NCI-H1105 (cell line): ENCODE measurements at places on chromosomes 3 and 15.

GRCh38 chr3:31981206-31982181, at the start of the genes OSBPL10 and ZNF860:
OSBPL10 (minus strand) TSS chr3:31981262; CDS start chr3:31981179, 83 bp downstream.
ZNF860 (plus strand) TSS chr3:31981750; CDS start chr3:31989080, 7,330 bp downstream.
- no peak for DNase-seq

- no peak for DNase-seq
Observed at GRCh38 chr3:71194785-71195184, 388.7 kb downstream of the FOXP1 start.

- DNase-seq = no peak
Observed at GRCh38 chr15:88447206-88447605, 20.0 kb downstream of the MRPL46 start.

GRCh38 chr15:57591237-57591821, 375 bp upstream of the MYZAP start:
- no peak for DNase-seq

GRCh38 chr3:126970101-126970500, 12.8 kb upstream of the PLXNA1 start:
- no peak for DNase-seq

DNA sequence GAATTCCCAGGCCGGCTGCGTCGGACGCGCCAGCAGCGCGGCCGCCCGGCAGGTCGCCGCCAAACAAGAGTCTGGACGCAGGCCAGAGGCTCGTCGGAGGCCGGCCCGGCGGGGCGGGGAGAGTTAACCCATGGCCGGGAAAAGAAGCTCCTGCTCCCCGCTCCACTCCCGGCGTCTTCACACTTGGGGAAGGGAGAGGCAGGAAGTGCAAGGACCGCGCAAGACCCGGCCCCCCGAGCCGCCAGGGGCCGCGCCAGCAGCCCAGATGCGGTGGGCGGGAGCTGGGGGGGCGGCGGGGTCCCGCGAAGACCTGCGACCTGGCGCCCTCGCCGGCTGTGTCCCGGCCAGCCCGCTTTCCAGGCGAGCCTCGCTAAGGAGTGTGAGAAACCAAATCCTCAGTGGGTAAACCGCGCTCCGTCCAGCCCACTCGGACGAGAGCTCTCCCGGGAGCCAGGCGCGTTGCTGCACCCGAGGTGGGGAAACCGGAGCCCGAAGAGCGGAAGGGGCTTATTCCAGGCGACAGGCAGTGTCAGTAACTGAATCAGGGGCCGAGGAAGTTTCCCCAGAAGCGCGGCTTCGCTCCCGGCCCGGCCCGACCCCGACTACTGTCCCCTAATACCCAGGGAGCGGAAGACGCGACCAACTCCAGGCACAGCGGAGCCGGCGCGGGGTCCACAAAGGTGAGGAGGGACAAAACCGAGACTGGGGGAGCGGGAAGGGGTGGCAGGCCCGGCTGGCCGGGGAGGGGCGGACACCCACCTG, 721 bp downstream of the ADAMTS7 start:
- peak; percentile 9 for DNase-seq

- no peak for DNase-seq
Observed at GRCh38 chr15:93497291-93497690, 408.3 kb upstream of the RGMA start.

GRCh38 chr3:158313338-158313927, 203.5 kb downstream of the RSRC1 start:
- peak; percentile 63 for DNase-seq

- DNase-seq = no peak
Observed at GRCh38 chr3:36561601-36562000, 181.3 kb downstream of the STAC start.

DNA sequence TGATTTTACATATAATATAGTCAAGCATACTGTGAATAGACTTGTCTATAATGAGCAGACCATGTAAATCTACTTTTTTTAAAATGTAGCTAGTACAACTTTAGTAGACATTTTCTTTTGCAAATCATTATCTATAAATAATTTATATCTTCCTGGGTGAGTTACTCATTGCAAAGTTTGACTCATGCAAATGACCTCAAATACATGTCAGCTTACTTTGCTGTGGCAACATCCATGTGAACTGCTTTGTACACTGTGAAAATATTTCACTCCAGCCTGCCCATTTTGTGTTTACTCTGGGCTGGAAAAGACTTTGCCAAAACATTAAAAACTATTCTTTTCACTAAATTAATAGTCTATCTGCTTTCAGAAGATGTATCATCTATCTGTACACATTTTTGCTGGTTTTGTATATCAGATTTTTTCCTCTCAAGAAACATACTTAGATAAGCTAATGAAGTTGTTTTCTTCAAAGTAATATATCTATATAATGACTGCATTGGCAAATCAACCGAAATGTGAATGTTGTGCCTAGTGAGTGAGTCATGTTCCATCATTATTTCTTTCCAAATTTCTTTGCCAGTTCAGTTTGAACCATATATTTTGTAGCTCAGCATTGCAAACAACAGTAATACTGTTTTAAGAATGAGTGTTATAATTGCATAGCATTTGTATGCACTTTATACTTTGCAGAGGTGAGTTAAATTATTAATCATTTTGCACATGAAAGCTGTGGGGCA, 26.5 kb downstream of the IGSF10 start:
- no peak for DNase-seq

DNA sequence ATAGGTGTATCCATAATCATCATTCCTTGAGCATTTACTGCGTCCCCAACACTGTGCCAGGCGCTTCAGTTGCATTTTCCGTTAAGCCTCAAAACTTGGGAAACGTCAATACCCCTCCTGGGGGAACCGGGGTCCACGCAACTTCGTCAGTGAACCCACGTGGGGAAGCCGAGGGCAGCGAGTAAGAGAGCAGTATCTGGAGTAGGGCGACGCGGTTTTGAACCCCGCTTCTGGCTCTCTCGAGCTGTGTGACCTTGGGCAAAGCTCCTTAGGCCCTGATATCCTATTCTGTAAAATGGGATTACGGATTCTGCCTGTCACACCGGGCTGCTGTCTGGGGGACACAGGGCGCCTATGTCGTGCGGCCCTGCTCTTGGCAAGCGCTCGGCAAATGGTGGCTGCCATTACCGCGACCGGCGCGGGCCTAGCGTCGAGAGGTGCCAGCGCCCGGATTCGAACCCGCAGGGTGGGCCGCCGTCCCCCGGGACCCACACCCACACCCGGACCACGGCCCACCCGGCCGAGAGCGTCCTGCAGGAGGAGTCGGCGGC, 590 bp downstream of the POLG start:
- DNase-seq = no peak
